SJSA1 (cell line): ENCODE measurements at places on chromosomes 1 and 21.

GRCh38 chr1:71417421-71417820 is 336.6 kb upstream of the ZRANB2 start:
- DNase-seq, result no peak

- no peak for DNase-seq
Observed at GRCh38 chr1:234690872-234691271, 80.9 kb upstream of the IRF2BP2 start.

- DNase-seq, result no peak
Observed at GRCh38 chr1:100760511-100760910, 41.0 kb downstream of the VCAM1 start.

GRCh38 chr1:107563441-107563840 is 401.5 kb downstream of the VAV3 start:
- no peak for DNase-seq

DNA sequence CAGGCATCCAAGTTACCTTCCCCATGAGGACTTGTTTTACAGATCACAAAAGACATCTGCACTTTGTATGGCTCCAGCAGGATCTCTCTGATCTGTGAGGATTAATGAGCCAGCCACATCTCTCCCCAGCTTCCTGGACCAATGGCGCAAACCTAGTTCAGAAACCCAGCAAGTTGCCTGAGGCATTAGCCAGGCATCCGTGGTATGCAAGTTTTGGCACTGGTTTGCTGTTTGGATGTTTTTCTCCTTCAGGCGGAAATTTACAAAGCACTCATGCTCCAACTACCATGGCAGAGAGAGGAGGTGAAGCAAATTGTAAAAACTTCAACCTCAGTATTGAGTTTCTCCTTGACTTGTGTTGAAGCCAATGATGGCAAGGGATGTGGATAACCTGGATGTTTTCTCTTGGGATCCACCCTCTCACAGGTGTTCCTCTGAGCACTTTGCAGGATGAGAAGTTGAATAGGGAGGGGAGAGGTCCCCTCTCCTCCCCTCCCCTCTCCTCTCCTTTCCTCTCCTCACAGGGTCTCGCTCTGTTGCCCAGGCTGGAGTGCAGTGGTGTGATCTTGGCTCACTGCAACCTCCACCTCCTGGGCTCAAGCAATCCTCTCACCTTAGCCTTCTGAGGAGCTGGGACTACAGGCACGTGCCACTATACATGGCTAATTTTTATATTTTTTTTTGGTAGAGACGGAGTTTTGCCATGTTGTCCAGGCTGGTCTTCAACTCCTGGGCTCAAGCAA is 25.6 kb upstream of the ENO1 start:
- DNase-seq, result peak; percentile 90

DNA sequence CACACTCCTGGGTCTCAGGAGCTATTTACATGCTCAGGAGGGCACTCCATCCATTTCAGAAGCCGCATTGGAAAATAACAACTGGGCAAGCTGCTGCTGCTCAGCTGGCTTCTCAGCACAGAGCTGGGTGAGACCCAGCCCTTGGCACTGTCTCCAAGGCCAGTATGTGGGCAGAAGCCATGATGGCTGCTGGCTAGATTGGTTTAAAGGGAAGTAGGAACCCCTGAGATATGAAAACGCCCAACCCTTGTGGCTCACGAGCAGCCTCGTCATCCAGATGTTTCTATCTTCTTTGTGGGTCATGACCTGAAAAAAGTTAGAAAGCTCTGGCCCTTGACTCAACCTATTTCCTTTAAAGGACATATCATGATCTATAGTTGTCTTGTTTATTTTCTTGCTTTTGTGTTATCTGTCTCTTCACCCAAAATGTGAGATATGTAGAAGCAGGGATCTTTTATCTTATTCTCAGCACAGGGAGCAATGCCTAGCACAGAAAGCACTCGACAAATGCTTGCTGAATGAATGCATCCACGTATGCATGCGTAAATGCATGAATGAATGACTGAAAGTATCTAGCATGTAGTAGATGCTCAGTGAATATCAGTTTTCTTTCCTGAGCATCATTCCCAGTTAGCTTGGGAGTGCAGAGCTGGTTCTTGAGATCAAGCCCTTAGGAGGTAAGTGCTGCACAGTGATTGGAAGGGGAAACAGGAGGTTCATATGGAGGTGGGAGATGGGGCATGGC is 11.6 kb downstream of the MYBPH start:
- DNase-seq, result no peak

DNA sequence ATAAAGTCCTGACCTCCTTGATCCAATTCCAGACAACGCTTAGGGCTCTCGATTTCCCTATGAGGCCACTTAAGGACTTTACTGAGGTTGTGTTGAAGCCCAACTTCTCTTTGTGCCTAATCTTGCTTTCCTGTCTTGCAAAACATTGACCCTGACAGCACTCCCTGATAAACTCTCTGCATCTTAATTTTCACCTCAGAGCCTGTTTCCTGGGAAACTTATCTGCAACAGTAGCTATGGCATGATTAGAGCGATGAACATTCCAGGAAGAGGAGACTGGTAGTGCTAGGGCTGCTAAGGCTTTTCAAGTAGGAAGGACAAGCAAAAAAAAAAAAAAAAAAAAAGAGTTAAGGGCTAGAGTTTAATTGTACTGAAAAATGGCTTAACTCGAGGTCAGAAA is 118.9 kb downstream of the RGS21 start:
- DNase-seq, result no peak

GRCh38 chr1:56191369-56191768 is 388.0 kb downstream of the PLPP3 start:
- DNase-seq, result no peak

- DNase-seq, result no peak
Observed at GRCh38 chr21:41188486-41189149, 20.7 kb downstream of the BACE2 start.

DNA sequence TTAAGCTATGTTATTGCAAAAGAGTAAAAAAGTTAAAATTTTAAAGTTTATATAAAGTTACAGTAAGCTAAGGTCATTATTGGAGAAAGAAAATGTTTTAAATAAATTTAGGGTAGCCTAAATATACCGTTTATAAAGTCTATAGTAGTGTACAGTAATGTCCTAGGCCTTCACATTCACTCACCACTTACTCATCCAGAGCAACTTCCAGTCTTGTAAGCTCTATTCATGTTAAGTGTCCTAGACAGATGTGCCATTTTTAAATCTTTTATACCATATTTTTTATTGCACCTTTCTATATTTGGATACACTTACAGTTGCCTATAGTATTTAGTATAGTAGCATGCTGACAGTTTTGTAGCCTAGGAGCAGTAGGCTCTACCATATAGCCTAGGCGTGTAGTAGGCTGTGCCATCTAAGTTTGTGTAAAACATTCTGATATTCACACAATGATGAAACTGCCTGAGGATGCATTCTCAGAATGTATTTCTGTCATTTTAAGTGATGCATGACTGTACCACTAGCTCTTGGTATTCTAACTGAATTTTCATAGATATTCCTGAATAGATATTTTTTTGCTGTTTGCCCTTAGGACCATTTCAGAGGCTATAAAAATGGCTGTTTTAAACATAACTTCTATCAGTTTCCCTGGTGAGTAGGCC is 26.8 kb downstream of the PPP2R5A start:
- no peak for DNase-seq

- DNase-seq, result no peak
Observed at GRCh38 chr1:114033961-114034360, 54.7 kb downstream of the OLFML3 start.

GRCh38 chr1:171803045-171803444 is 21.6 kb downstream of the METTL13 start:
- no peak for DNase-seq

GRCh38 chr1:15676010-15676409 is 8.1 kb upstream of the PLEKHM2 start:
- no peak for DNase-seq

DNA sequence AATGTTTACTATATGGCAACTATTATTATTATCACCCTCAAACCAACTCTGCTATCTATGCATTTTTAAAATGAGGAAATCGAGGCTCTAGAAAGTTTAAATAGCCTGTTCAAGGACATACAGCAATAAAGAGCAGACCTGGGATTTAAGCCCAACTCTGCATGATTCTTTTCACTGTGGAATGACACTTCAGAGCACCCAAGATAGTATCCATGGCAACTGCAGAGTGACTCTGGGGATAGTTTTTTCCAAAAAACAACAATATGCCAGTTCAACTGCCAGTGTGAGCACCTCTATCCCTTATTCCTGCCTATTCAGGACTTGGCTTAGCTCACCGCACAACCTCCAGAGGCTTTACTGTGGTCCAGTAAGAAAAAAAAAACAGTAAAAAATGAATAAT is 293.9 kb downstream of the BRINP2 start:
- DNase-seq, result no peak

- no peak for DNase-seq
Observed at GRCh38 chr1:176560681-176561080, 97.7 kb downstream of the PAPPA2 start.

- DNase-seq, result no peak
Observed at GRCh38 chr1:226656601-226657277, 82.3 kb downstream of the ITPKB start.

GRCh38 chr1:65330822-65331221 is 21.5 kb downstream of the DNAJC6 start:
- no peak for DNase-seq

GRCh38 chr1:3831689-3832088 is 25.3 kb downstream of the CEP104 start:
- DNase-seq, result no peak

DNA sequence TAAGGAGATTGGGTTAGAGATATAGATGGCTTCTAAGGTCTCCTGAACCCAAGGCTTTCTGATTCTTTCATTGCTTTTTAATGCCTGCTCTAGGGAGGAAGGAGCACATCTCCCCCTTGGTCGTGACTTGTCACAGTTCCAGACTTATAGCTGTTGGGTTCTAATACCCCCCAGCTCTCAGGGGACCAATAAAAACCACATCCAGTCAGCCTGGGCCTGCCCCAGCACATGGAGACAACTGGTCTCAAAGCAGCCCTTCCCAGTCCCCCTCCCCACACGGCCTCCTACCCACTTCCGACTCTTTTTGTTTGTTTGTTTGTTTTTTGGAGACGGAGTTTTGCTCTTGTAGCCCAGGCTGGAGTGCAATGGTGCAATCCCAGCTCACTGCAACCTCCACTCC is 23.3 kb downstream of the QSOX1 start:
- DNase-seq, result no peak

GRCh38 chr1:31880957-31881687 is 57.0 kb downstream of the PTP4A2 start:
- no peak for DNase-seq

DNA sequence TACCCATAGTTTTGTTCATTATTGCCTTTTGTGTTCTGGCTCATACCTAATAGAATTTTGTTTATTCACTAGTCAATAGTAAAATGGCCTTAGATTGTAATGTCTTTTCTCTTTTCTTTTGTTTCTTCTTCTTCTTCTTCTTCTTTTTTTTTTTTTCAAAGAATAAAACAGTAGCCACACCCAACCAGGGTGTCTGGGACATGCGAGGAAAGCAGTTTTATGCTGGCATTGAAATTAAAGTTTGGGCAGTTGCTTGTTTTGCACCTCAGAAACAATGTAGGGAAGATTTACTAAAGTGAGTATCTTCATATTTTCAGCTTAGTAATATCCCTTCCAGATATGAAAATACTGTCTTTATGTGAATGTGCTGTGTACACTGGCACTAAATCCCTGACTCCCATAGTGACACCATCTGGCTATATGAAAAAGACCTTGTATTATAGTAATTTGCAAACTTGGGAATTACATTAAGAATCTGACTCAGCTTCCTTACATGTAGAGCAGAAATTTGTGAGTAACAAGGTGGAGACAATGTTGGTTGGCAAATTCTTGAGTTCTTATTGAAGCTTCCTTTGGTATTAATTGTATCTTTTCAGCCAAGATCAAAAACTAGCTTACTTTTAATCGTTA is 24.6 kb downstream of the AGO4 start:
- DNase-seq, result no peak

GRCh38 chr1:236287757-236288619 is 6.2 kb upstream of the ERO1B start:
- DNase-seq, result no peak

- no peak for DNase-seq
Observed at GRCh38 chr1:240621249-240621648, 9.3 kb upstream of the GREM2 start.

DNA sequence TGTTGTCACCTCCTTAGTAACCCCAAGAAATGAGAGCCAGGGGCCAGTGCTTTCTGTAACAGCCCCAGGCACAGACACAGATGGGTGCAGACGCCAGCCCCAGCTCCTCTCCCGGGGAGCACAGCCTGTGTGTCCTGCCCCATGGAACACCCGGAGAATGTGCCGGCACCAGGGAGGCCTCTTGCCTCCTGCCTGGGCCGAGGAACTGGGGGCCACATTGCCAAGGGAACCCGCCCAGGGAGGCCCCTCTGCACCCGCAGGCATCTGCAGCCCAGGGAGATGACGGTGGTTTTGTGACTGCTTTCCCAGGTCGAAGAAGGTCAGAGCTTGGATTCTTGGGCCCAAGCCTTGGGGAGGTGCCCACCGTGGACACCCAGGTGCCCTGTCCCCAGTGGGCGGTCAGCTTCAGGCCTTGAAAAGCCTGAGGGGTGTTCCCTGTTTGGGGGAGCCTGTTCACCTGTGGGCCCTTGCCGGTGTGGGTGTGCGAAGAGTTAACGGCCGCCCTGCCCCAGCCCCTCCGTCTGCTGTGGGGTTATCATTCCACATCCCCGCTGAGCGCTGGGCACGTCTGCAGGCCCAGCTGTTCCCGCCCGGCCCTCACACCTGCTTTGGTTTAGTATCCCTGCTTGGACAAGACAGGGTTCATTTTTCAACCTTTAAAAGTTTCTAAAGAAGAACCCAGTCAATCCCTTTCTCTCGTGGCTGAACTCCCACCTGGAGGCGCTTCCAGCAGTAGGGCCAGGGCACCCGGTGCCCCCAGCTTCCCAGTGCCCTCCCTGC is 62.5 kb downstream of the MORN1 start:
- DNase-seq, result no peak

DNA sequence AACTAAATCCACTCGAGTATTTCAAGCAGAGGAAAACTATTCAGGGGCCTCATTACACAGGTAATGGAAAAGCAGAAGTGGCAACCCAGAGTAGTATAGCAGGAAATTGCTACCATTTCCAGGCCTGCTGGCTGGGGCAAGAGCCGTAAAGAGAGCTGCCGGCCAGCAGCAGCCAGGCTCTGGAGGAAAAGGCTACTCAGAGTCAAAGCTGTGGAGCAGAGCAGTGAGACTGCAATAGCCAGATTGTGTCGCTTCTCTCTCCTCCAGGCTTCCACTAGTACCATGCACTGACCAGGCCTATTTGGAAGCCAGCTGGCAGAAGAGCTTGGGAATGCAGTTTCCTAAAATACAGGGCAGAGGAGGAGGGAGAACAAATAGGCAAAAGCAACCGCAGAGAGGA is 155.5 kb downstream of the OMA1 start:
- no peak for DNase-seq

DNA sequence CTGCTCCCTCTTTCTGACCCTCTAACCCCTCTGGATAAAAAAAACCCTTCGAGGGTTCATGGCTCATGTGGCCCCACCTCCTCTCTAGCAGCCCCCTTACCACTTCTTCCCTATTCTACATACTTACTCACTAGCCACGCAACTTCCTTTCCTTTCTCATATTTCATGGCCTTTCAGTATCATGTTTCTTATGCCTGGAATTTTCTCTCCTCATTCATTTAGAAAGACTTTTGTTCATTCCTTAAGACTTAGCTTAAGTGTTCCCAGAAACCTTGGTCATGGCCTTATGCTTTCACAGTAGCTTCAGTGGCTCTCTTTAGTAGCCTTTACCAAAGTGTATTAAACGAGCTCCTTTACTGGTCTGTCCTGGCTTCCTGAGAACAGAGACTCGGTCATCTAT is 6.1 kb downstream of the ACP6 start:
- no peak for DNase-seq

- DNase-seq, result no peak
Observed at GRCh38 chr21:24941316-24942185, 665.7 kb downstream of the MRPL39 start.

- DNase-seq, result no peak
Observed at GRCh38 chr1:30474818-30475200, 248.6 kb downstream of the MATN1 start.
